ENCODE measurements at places on chromosomes 12 and 14. TPM values are rescaled to one million over a fixed set of nuclear protein-coding genes. Genes with fewer than 3 reads are reported as not detected.

Gene TAS2R46
- 1.3 TPM for total RNA-seq

Gene MAP3K9
- total RNA-seq = 5.5 TPM

Gene DIO3
- not detected for total RNA-seq

Gene RIMKLB
- 0.52 TPM for total RNA-seq

Gene CARMIL3
- total RNA-seq = 1.7 TPM

Gene AKT1
- total RNA-seq = 145 TPM

Gene FAM161B
- 0.57 TPM for total RNA-seq

Gene OVCH1
- not detected for total RNA-seq

Gene CLEC4C
- not detected for total RNA-seq

Gene KRT5
- total RNA-seq = not detected

Gene RNASE3
- not detected for total RNA-seq

Gene ASIC1
- 20.7 TPM for total RNA-seq

Gene TMBIM6
- total RNA-seq = 405 TPM

Gene GALNT16
- total RNA-seq = not detected

Gene BHLHE41
- not detected for total RNA-seq

DNA sequence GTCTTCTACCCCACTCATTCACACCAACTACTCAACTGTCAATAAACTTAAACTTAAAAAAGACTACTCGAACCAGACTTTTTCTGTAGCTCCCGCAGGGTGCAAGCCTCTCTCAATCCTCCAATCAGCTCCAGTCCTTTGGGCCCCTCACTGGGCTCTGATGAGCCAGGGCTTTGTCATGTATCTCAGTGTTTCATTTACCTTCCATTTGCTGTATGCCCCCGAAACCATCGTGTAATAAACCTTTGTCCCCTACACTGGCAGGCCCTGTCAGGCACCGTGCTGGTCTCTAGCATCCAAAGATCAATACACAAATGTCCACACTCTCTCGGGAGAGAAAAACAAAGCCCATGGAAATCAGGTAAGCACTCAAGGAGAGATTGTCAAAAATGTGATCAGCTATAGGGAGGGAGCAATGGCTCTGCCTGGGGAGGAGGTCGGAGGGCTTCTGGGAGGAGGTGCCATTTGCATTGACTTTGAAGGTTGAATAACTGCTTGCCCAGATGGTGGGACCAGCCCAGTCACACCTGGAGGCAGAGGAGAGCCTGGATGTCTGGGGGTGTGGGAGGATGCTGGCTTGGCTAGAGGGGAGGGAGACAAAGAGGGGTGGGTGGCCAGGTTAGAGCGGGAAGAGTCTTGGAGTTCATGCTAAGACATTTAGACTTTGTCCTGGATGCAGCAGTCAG is 42.1 kb upstream of the DICER1 start:
- no peak for DNase-seq

DNA sequence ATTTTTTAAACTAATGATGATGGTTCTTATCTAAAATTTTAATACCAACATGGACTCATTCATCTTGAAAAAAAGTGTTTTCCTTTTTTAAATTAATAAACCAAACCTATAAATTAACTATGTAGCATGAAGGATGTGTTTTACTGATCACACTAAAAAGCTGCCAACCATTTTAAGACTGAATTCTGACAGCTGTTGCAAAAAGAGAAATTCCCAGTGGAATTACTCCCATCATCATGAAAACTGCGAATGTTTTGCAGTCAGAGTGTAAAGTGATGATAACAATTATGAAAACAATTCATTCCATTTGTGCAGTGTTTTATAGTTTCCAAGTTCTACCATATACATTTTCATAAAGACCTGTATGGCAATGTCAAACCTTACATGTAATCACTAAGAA is 232.8 kb downstream of the SLC2A13 start:
- no peak for DNase-seq

DNA sequence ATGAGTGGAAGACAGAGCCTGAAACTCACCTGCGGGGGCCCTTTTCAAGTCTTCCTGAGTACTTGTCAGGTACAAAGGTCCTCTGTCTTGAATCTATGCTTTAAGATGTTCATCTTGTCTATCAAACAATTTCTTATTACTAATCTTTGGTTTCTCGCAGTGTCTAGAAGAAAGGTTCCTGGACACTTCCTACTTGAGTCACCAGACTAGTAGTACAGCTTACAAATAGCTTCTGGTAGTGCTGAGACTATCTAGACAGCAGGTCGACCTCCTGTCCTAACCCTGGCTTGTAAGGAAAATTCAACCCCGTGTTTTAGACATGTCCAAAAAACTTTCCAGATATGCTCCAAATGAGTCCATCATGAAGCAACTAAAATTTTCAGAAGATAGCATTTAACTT is 11.2 kb upstream of the ARID2 start:
- DNase-seq = no peak

- DNase-seq = no peak
Observed at GRCh38 chr12:128542844-128543243, 275.9 kb downstream of the TMEM132C start.

DNA sequence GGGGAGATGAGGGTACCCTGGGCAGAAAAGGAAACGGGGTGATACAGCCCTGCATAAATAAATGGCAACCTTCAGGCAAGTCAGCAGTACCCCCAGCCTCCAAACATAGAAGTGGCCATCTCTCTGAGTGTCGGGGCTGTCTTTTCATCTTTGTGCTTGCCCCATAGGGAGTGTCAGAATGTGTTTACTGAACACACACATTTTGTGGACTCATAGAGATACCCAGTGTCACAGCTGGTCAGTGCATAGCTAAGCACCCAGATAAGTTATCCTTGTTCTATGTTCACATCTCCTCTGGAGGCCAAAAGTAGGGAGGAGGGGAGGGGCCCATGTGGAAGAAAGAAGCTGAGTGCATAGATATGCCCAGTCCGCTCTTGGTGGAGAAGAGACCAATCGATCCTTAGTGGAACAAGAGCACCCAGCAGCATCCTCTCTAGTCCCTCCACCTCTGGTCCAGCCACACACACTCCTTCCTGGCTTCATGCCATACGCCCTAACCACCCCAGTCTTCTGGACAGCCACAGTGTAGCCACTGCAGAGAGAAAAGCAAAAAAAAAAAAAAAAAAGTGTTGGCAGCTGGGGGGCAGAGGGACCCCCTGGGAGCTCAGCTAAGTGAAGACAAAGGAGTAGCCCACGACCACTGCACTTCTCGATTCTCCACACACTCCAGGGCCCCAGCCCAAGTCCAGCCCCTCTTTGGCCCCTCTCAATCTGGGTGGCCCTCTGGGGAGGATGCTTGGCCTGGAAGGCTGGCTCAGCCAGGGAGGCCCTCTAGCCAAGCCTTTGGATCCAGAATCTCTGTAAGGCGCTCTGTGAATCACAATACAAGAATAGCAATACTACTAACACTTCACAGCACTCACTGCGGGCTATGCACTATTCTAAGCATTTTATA is 2.6 kb downstream of the ITGA7 start:
- DNase-seq = no peak

DNA sequence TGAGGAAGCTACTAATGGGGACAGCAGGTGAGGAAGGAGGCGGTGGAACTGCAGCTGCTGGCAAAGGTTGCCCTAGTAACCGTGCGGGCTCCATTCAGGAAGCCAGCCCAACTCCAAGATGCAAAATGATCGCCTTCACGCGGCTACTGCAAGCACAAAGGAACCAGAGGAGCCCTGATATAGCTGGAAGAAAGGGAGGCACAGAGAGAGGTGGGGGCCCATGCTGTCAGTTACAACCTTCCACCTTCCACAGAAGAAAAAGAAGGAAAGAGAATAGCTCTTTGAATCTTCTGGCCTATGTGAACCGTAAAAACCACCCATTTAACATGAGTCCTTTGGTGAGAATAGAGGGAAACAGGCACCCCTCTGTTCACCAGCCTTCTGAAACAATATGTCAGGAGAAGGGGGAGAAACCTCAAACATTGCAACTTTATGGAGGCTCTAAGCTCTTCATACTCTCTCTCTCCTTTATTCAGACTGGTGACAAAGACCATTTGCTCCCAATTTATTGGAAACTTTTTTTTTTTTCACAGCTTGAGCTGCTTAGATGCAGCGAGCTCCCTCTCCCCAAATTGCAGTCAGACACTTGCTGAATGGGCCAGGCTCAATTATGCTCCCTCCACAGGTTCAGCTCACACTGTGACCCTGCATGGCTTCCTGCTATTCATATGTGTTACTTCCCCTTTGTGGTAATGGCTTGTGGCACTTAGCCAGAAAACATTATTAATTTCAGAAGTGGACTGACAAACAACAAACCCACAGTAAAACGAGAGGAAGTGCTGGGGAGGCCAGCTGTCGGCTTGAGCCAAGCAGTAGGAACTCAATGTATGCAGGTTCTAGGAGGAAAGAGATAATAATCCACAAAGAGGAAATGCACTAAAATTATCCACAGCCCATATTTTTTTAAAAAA is 6.2 kb downstream of the DUSP6 start:
- peak; percentile 55 for DNase-seq

DNA sequence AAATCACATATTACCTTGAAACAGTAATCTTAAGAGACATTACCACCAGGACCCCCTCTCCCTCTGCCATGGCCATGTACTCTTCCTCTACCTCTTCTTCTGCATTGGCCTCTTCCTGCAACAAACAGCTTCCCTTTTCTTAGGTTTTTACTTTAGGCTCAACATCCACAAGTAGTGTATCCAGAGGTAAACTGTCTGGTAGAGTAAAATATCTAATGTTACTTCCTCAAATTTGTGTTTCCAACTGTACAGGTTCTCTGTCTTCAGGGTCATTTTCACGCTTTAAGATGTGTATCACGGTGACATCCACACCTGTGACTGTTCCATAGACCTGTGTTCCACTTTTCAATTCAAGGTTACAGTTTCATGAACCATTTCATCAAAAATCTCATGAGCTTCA is 13.4 kb downstream of the CDK17 start:
- DNase-seq = no peak

GRCh38 chr14:22748631-22749068 is 17.8 kb upstream of the OXA1L start:
- no peak for DNase-seq

DNA sequence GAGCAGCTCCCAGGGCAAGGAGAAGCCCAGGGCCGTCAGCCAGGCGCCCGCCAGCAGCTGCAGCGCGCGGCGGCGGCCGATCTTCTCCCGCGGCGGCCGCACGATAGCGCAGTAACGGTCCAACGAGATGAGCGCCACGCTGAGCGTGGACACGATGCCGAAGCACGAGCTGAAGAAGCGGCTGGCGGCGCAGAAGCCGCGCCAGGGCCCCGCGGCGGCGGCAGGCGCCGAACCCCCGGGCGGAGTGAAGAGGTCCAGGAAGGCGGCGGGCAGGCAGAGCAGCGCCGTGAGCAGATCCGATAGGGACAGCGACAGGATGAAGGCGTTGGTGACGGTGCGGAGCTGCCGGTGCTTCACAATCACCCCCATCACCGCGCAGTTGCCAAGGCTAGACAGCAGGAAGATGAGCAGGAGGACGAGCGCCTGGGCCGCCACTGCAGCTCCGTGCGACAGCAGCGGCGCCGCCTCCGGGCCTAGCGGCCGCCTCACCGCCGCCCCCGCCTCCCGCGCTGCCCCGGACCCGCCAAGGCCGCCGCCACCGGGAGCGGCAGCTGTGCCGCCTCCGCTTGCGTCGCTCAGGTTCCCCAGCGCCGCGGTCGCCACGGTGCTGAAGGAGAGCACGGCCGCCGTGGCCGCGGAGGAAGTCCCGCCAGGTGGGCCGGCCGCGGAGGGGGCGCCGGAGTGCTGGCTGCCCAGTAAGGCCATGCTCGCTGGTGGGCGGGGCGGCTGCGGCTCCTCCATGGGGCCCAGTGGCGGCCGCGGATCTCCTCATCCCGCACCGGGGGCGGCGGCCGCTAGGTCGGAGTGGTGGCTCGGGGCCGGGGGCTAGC is 479 bp downstream of the GPR135 start:
- peak; percentile 43 for DNase-seq

- peak; percentile 21 for DNase-seq
Observed at GRCh38 chr14:50396631-50397389, at the start of gene CDKL1. CDKL1 (minus strand) TSS chr14:50396881; CDS start chr14:50395868, 1,013 bp downstream.

GRCh38 chr12:80442426-80443222 is 1.4 kb upstream of the PTPRQ start:
- DNase-seq = no peak

- DNase-seq = no peak
Observed at GRCh38 chr12:60834806-60835205, 1239.0 kb downstream of the SLC16A7 start.

GRCh38 chr14:89207925-89208328 is 209.1 kb downstream of the FOXN3 start:
- no peak for DNase-seq

- DNase-seq = no peak
Observed at GRCh38 chr14:22414876-22415604, 174.0 kb downstream of the DAD1 start.

DNA sequence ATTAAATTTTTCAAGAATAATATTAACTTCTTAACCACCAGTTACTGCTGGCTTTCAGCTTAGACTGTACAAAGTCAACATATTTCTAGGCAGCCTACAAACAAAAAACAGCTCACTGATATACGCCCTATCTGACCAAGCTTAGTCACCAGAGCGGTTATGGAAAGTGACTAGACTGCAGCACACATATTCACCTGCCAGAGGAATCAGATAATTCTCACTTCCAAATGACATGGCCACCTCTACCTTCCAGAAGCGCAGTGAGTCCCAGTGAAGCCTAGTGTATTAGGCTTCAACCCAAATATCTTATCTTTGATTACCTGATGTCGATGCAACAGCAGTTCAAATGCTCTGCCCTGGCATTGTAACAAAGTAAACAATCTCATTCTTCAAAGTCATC is 8.5 kb downstream of the STXBP6 start:
- no peak for DNase-seq

DNA sequence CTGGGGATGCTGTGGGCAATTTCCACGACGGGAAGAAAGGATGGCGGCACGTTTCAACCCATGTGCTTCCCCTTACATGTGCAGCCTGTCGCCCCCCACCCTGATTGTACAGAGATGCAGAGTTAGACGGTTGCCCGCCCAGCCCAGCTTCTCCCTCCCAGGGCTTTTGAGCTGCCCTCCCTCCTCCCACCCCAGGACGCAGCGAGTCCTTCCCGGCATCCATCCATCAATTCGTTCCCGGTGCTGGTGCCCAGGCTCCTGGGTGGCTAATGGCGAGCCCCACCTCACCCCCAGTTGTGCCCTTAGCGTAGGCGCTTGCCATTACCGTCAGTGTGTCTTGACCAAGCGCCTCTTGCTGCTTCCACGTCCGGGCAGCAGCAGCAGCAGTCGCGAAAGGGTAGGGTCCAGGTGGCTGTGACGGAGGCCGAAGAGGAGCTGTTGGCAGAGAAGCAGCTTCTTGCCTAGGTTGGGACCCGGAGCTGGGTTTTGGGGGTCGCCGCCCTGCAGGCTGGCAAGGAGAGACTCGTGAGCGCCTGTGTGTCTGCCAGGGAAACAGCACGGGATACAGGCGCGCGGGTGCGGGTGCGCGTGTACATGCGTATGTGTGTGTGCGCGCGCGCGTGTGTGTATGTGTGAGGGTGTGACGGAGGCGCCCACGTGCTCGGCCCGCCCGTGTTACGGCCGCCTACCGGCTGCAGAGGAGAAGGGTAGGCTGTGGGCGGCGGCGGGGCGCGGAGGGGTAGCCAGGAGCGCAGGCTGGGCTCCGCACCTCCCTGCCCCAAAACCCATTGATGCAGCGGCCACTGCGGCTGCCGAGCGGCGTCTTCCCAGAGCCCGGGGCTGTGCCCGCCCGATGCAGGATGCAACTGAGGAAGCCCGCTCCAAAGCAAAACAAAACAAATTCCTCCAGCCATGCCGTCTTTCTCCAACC is at the start of gene SLC6A15:
Gene SLC6A15, minus strand, starts transcription at position 602 of the 931 bp plus-strand sequence. CDS start 20,679 bp downstream, outside the sequence.
- no peak for DNase-seq

Measured in activated T-helper 2 cell treated with anti-CD3 and anti-CD28 coated beads, Interferon-gamma antibody, Interleukin-2, Interleukin-4, amounts not matched to agents 10 μg/mL and 5 μg/mL and 100 μg/mL, durations not matched to agents 14 hours and 24 hours and 36 hours (primary cell).